ENCODE measurements at places on chromosomes 7 and 10.

- no peak for DNase-seq
Observed at GRCh38 chr10:6055929-6056328, 6.2 kb downstream of the IL2RA start.

DNA sequence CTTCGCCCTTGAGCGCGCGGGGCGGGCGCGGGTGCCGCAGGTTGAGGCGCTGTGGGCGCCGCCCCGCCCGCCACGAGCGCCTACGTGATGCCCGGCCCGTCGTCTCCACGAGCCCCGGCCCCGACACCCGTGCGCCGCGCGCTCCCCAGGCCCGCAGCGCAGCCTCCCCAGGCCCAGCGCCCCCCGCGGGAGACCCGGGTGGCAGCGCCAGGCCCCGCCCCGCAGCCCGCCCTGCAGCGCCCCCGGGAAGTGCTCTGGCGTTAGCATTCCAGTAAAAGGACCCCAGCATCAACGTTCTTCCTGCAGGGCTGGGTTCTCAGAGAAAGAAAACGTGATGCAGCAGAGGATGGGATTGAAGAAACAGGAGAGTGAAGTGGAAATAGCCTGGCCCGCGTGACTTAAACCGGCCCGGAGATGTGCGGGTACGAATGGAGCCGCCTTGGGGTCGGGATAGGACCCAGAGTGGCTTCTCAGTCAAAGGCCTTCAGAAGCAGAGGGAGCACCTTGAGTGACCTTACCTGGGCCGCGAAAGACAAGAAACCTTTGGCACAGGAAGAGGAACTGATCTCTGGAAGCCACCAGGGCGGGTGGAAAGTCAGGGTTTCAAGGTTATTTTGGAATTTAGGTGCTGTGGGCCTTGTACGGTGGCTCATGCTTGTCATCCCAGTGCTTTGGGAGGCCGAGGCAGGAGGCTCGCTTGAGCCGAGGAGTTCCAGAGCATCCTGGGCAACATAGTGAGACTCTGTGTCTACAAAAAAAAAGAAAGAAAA, 1.8 kb downstream of the PFKP start:
- DNase-seq: no peak

DNA sequence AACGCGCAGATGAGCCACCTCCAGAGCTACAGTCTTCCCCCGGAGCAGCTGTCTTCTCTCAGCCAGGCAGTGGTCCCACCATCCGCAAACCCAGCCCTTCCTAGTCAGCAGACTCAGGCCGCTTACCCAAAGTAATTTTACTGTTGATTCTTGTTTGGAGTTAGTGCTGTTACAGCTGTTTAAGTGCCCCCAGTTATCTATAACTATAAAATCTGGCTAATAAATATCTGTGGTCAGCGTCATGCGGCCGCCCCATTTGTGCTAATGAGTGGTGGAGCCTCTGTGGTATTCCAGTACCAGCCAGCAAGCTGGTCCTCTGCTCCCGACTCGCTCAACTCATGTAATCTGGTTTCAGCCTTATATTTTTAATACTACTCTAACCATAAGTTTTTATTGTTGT, 43.2 kb upstream of the TMEM236 start:
- no peak for DNase-seq

DNA sequence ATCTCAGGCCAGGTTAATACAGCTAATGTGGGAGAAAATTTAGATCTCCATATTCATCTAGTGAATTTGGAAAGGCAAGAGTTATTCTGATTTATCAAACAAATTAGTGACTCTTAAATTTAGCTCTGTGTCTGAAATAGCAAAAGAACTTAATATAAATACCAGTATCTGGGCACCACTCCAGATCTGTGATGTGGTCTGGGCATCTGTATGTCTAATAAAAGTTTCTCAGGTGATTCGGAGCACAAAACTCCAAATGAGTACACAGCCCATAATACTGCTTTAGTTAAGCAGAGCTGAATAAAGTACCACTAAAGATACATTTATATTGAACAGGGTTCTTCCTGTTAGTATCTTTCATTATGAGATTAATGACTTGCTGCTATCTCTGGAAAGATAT, 261.4 kb downstream of the BAMBI start:
- no peak for DNase-seq

- no peak for DNase-seq
Observed at GRCh38 chr10:68137171-68137570, 27.9 kb downstream of the MYPN start.

DNA sequence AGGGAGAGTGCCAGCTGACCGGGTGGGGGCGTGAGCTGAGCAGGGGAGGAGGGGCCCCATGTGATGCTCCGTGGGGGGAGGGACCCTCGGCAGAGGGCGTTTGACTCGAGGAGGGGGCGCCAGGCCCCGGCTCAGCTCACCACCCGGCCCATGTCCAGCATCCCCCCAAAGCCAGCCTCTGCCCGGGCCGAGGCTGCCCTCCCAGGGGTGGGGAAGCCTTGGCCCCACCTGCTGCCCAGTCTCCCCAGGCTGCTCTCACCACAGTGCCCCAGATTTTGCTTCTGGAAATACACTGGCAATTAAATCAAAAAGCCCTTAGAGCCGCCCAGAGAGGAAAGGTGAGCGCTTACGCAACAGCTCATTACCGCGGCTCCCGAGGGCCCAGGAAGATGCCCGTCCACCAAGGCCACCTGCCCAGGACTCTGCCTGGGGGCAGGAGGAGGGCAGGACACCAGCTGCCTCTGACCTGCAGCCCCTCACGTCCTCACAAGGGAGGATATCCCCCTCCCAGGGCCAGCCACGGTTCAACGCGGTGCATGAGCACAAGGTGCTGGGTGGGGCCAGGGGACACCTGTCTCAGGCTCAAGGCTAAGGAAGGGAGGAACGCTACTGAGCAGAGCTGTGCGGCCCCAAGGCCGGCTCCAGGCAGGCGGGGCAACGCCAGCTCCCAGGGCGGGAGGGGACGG, 70.0 kb upstream of the INPP5A start:
- no peak for DNase-seq

DNA sequence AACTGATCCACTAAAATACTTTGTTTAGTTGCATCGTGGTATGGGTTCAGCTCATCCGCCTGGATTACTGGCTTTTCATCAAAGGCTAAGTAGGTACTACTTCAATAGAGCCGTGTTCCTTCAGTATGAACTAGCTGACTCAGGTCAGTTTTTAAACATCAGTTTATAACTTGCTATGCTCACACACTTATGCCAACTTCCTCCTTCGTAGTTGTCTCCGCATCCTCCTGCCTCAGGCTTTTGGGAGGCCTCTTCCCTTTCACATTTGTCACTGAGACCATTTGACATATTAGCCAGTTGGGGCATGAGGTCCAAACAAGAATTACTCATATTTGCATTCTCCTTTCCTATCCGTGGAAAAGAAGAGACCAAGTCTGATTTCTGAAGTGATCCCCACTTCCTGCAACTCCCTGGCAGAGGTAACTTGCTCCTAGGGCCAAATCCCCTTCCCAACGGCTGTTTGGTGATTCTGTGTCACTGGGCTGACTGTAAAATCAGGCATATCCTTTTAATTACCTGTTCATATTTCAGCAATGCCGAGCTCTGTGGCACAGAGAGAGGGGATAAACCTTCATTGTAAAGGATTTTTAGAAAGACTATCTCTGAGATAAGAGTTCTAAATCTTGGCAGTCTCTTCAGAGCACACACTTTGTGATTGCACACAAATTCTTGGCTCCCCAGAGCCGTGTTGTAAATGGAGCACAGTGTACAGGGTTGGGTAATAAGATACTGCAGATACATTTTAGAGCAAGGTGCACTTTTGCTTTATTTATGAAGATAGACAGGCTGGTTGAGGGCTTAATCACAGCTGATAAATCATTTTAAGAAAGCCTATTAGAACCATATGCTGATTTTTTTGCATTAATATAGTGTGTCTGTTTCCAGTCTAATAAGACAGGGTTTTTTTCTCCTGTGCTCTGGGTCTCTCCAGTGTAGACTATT, 108.0 kb downstream of the CREB5 start:
- no peak for DNase-seq

DNA sequence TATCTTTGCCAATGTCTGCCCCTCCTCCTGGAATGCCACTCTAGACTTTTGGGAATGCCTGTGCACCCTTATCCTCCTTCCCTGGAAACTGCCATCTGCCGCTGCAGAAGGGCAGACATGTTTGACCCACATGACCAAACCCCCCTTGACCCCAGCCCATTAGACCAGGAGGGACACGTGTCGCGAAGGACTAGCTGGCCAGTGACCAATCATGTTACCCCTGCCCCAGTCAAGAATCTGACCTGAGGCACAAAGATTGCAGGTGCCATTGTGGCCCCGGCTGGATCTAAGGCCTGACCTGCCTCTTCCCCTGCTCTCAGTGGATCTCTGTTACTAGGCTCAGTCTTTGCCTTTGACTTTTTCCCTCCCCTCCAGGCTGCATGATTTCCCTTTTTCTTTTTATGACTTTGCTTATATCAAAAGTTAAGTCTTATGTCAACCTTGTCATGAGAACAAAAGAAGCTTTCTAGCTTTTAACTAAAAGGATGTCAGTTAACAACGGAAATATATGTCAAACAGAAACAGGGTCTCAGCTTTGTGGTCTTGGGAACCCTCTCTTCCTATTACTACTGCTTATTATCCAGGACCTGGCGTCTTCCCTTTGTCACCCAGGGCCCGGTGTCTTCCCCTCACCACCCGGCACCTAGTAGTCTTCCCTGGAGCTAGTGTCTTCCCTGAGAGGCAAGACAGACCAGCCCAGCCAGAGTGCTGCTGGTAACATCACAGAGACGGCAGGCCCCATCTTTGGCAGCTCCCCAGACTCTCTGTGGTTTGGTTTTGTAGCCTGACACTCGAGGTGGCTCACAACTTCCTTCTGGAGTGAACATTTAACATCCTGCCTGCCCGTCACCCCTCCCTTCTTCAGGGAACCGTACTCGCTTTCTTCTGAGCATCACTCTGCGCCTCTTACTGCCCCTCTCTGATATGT, 24.4 kb upstream of the PPIF start:
- no peak for DNase-seq

DNA sequence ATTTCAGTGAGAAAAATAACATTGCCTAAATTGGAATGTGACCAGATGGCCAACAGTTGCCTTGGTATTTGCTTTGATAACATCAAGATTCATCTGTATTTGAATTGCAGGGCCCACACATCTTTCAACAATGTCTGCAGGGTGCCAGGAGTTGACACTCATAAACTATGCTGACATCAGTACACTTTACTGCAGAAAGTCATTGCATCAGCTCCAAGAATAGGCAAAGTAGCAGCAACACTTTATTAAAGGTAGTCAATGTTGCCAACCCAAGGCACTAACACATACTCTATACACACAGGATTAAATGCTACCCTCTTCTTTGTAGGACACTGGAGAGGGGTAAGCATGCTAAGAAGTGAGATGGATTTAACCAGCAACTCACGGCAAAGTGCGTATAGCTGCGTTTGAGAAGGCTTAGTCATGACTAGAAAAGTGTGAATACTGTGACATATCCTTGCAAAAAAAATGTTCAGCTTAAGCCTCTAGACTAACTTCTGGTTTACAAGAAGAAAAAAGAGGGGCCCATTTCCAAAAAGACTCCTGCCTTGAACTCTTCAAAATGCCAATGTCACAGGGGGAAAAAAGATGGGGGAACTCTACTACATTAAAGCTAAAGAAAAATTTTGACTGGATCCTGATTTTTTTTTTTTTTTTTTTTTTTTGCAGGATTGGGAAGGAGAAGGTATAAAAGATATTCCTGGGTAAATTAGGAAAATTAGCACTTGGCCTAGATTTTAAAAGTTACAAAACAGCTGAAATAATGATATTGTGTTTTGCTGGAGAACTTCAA, 2.2 kb downstream of the BBIP1 start:
- no peak for DNase-seq

DNA sequence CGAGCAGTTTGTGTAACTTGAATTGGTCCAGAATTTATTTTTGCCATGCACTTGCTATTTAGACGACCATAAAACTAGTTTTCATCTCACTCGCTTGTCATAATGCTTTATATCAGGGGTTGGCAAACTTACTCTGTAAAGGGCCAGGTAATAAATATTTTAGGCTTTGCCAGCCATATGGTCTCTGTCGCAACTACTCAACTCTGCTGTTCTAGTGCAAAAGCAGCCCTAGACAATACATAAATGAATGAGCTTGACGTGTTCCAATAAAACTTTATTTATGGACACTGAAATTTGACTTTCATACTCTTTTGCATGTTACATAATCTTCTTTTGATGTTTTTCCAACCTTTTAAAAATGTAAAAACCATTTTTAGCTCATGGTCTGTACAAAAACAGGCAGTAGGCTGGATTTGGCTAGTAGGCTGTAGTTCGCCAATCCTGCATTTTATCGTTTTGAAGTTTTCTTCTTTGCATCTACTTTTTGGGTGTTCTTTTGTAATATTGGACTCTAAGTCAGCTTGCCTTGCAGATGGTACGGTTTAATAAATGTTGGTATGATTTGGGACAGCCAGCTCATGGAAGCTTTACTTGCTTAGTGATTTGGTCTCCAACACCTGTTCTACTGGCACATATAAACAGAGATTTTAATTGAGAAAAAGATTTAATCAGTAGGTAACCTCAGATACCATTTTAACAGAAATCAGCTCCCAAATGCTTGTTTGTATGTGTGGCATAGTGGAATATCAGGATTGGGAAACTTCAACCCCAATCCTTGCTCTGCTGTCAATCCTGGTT, 25.6 kb downstream of the SND1 start:
- no peak for DNase-seq
